Activated T-cell treated with anti-CD3 and anti-CD28 coated beads for 48 hours (primary cell): ENCODE measurements at places on chromosomes 7 and 10.

DNA sequence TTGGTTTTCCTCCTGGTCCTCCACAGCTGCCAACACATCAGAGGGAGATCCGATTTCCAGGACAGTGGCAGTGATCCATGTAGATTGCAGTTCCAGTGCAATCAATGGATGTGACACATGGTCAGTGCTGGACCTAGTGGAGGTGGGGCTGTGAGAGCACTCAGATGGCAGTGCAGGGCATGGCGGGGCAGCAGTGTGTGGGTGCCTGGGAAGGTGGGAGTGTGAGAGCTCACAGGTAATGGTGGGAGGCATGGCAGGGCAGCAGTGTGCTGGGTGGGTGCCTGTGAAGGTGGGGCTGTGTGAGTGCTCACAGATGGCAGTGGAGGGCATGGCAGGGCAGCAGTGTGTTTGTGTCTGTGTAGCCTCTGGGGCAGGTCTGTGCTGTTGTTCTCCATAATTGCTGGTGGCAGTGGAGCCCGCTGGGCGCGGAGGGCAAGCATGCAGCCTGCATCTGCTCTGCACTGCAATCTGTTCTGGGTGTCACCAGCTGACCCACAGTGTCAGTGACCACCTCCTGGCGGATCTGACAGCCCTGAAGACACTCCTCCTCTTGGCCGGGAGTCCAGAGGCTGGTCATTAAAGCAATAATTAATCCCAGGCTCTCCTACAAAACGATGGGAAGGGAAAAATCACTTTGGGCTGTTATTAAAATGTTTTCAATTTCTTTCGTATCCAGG, 8.6 kb upstream of the ADARB2 start:
- DNase-seq, result no peak

DNA sequence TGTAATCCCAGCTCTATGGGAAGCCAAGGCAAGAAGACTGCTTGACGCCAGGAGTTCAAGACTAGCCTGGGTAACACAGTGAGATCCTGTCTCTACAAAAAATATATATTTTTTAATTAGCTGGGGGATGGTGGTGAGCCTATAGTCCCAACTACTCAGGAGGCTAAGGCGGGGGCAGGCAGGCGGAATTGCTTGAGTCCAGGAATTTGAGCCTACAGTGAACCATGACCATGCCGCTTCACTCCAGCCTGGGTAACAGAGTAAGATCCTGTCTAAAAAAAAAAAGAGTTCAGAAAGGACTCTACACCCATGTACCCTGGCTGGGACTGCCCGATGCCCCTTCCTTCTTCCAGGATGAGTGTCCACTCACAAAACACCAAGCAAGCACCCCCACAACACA, 648.7 kb downstream of the PARD3 start:
- DNase-seq, result no peak

DNA sequence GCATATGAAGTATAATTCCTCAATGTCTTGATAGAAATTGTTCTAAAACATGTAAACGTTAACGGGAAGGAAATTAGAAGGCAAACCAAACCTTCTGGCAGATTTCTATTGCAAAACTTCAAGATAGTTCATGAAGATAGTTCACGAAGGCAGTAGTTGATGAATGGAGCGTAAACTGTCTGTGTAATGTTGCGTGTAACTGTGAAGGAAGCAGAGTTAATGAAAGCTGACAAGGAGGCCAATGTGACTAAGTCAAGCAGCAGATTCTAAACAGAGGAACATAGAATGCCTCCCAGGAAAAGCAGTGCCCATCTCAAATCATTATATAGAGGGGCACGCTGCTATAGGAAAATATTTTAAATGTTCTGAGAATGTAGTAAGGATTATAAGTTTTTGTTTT, 659.7 kb upstream of the IGFBP3 start:
- DNase-seq, result no peak

DNA sequence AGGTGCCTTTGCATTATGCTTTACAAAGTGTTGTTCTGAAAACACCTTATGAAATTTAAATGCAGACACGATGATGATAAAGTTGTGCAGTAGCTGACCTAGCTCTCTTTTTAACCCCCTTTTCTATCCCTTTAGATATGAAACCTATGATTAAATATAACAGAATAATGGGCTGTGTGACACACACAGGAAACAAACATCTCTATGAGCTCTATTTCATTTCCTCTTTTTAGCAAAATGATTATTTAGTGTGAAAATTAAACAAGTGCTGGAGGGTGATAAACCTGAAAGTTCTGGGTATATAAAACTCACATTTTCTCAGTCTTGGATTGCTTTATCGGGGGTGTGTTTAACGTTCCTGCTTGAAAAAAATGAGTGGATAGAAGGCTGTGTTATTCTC, 1310.5 kb upstream of the CELF2 start:
- no peak for DNase-seq

GRCh38 chr7:30553546-30553945, 41.1 kb upstream of the GARS1 start:
- no peak for DNase-seq

DNA sequence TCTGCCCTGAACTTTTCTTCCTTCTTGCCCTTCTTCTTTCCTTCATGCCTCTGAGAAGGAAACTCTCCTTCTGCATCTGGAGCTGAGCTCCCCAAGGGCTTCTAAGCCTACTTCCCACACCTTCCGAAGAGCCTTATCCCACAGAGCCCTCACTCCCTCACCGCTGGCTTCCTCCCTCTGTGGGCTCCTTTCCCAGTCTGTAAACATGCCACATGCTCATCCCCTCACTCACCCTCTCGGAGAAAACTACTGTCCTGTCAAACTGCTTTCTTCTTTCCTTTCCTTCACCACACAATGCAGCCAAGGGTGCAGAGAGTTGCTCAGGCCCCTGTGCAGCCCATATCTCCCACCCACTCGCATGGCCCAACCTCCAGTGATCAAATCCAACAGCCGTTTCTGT, 18.1 kb downstream of the ANKRD16 start:
- DNase-seq, result no peak

- no peak for DNase-seq
Observed at GRCh38 chr10:48684792-48685623, at the start of gene WDFY4. Gene WDFY4, plus strand, starts transcription at chr10:48684873. Its CDS starts 24,860 bp downstream, at chr10:48709733.

DNA sequence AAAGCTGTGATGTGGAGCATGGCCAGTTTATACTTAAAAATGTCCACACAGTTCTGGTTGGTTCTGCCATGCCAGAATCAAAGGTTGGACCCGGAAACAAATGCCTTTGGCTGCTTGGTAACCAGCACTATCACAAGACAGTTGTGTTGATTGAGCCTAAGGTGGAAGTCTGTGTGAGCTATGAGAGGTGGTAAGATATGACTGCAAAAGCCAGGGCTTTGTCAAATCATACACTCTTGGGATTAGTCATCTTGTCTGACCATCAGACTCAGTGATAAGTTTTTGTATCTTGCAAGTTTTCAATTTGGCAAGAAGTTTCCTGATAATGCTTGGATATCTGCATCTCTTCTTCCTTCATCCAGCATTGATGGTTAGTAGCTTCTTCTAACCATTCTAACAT, 35.5 kb downstream of the GPR141 start:
- DNase-seq, result no peak

DNA sequence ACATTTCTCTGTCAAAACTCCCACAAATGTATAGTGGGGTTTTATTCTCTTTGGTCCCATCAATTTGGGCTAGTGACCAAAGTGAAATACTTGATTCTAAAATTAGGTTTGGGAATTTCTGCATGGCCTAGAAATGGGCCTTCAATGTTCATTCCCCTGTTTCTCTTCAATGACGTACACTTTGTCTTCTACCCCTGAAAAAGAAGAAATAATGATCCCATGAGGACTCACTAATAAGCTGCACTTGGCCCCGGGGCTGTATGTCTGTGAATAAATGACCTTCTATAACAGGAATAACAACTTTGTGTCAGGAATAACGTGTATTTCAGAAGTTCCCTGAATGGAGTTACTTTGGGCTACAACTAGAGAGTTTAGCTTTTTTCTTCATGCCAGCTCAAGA, 20.2 kb downstream of the OR6B1 start:
- DNase-seq, result no peak

- DNase-seq, result no peak
Observed at GRCh38 chr7:29146057-29146706, at the start of gene CPVL. Gene CPVL, minus strand, starts transcription at chr7:29146537. Its CDS starts 25,476 bp downstream, at chr7:29121061.

- DNase-seq, result no peak
Observed at GRCh38 chr10:55793024-55793423, 568.0 kb downstream of the ZWINT start.

DNA sequence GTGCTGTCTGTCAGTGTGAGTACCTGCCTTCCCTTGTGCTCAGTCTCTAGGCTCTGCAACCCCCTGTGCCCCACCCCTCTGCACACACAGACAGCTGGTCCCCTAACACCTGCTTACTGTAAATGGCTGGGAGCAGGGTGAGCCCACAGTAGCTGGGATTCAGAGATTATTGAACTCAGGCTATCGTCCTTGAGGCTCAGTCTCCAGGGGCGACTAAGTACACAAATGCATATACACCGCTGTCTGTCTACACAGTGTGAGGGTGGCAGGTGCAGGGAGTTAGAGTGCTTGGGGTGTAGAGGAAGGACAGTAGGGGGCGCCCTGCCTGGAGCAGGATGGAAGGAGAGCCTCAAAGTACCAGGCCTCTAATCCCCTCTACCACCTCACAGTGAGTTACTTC, 12.9 kb downstream of the UPP1 start:
- no peak for DNase-seq

DNA sequence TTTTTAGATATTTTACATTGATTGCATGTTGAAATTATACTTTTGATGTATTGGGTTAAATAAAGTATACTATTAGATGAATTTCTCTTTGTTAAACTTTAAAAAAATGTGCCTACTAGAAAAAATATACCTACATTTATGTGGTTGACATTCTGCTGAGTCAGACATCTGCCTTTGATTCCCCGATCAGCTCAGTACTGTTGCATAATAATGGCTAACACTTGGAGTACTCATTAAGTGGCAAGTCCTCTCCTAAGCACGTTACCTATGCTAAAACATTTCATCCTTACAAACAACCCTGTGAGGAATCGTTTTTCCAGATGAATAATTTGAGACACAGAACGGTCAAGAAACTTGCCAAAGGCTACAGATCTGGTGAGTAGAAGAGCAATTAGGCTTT, 14.0 kb upstream of the SEM1 start:
- no peak for DNase-seq

GRCh38 chr10:79941146-79941545, 7.8 kb downstream of the SFTPD start:
- no peak for DNase-seq

DNA sequence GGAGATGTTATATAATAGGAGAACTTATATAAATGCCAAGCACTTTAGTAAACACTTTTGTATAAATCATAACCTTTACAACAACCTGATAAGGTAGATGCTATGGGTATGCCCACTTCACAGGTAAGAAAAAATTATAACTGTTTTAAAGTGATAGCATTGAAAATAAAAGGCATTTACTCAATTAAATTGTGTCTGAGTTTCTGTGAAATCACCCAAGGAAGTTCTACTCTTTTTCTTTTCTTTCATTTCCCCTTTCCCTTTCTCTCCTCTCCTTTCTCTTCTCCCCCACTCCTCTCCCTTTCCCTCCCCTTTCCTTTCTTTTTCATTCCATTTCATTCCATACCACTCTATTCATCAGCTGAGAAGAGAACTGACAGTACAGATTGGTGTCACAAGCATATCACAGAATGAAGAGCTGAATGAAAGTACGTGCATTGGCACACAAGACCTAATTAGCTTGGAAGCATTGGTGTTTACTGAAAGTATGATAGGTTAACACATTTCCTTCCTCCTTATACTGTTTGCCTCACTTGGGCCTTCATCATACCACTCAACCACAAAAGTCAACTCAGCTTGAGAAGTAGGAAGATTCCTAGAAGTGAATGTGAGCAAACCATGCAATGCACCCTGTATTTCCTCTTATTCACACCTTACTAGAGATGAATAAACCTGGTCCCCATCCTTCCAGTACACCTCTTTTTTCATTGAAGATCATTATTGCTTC, 117.9 kb upstream of the AGR3 start:
- DNase-seq, result no peak
